ENCODE measurements at places on chromosomes 5 and 9.

DNA sequence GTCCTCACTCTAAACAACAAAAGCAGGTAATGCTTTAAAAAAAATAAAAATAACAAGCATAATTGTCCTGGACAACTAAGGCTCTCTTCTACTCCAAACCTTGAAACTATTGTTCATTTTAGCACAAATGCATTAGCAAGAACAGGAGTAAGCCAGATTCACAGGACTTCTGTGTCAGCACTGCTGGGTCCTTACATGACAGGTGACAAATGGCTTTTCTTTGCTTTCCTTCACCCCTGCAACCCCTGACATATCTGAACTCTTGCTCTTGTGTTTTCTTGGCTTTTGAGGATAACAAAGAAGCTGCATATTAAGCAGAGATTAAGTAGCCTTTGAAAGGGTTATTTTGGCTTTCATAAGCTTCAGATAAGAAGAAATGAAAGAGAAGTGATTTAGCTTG is 71.1 kb downstream of the ZNF474 start:
- DNase-seq: no peak

DNA sequence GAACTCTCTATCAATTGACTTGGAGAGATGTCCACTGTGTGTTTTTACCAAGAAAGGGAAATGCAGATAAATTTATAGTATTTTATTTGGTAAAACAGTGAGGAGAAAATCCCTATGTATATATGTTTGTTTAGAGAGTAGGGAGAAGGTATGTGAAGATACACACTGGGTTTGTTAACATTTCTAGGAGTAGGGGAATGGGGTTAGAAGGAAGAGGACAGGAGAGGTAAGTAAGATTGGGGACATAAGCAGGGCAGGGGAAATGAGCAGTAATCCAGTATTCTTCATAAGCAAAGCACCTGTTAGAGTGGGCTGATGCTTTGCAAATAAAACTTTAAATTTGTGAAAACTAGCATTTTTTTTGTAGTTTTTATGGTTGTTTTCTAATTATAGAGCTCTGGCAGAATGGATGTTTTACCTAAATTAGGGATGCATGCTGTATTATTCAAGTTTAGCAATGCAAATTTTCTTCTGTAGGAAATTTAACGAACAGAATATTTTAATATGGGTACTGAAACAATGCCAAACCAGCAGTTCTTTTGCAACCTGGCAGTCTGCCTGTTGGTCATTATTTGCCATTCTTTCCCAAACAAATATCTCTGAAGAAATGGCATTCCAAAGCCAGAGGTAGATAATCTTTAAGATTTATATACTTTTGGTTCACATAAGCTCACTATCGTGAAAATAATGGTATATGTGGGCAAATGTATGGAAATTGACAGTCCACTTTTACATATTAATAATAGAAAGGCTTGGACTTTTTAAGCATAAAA is 19.4 kb upstream of the DCP2 start:
- DNase-seq: no peak

GRCh38 chr5:60583616-60584015 is 116.3 kb downstream of the DEPDC1B start:
- no peak for DNase-seq

GRCh38 chr5:34771076-34771475 is 67.9 kb upstream of the TTC23L start:
- no peak for DNase-seq

DNA sequence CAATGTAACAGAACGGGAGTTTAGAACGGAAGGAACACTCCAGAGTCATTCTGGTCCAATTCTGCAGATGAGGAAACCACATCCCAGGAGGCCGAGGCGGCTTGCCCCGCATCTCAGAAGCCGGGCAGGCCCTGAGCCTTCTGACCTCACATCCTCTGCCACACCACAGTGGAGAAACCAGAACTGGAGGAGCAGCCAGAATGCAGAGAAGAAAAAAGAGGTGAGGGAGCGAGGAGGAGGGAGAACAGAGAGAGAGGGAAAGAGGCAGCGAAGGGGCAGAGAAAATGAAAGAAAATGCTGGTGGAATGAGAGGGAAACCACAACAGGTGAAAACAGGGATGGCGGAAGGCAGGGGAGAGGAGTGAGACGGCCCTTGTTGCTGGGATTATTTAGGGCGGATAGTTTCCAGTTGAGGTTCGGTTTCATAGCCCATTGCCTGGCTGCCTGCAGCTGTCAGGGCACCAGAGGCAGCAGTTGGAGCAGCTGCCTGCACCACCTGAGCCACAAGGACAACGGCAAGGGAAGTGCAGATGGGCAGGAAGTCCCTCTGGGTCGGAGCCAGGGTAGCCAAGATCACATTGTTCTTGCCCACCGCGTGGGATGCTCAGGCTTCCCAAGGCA is at the start of gene HMHB1:
Gene HMHB1 (plus strand): TSS at position 77 of the 621 bp plus-strand sequence.
- no peak for DNase-seq

- no peak for DNase-seq
These were observed 86.6 kb upstream of the ANKH start for GRCh38 chr5:14958188-14958587.

DNA sequence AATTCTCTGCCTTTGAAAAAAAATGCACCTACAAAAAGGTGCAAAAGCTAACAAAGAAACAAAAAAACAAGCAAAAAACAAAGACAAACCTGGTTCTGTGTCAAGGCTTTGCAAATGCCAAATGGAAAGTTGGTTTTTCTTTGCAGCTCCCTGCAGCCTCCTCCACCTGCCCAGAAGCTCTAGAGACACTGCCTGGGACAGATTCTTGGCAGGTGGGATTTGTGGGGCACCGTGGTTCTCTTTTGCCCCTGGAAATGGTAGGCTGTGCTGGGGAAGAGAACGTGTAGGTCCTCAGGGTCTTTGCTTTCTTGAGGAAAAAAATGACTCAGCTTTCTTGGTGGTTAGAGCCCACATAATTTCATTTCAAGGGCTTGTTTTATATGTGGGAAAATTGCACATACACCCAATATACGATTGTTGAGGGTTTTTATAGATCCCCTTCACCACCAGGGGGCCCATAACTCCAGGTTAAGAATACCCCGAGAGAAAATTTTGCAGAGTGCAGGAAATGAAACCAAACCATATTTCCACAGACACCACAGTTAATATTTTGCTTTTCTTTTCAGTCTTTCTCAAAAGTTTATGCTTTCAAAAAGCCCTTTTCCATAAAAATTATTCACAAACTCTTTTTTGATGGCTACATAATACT is 58.7 kb downstream of the NXNL2 start:
- peak; percentile 28 for DNase-seq

- DNase-seq: no peak
These were observed 226.2 kb upstream of the SMC2 start for GRCh38 chr9:103867886-103868285.

- DNase-seq: no peak
These were observed 7.9 kb downstream of the IRX4 start for GRCh38 chr5:1874771-1875220.

GRCh38 chr5:38650540-38650939 is 94.1 kb upstream of the LIFR start:
- DNase-seq: no peak

GRCh38 chr5:142426129-142427014 is 101.6 kb upstream of the SPRY4 start:
- DNase-seq: no peak

DNA sequence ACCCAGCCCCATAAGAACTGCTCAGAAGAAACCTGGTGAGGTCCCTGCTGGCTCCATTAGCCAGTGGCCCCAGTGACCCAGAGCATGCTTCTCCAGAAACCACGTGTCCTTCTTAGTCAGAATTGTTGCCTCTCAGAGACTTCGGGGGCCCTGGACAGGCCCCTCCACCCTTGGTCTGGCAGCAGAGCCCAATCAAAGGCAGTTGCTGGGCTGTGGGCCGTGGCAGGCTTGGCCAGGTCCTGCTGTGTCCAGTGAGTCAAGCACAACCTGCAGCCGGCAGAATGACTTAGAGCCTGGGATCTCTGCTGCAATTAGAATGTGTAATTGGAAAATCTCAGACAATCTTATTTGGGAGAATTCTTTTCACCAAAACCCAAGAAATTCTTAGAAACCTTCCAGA is 502.0 kb upstream of the KLF4 start:
- no peak for DNase-seq

DNA sequence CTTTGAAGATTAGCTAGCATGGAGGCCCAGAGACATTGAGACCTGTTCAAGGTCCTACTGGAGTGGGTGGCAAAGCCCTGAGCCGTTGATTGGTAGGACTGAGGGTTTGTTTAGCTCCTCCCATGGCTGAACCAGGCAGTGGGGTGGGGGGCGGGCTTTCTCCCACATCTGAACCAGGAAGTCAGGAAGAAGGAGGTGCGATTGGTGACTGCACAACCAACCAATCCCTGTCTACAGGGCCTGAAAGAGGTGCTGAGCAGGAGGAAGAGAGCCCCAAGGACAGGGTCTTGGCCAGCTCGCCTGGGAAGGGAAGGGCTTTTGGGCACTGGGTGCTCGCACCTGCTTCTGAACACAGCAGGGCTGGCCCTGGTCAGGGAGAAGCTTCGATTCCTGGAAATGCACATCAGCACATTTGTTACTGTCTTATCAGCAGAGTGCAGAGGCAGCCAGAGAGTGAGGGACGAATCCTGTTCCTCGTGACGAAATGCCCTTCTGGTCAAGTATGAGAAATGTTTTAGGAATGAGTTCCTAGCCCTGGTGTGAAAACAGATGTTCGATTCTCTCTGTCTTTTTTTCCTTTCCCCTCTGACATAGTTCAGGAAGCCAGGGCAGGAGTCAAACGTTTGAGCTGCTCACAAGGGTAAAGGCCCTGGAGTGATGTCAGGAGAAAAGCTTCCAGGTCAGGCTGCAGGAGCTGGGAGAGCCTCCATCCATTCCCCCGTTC is 294.8 kb upstream of the KLF4 start:
- DNase-seq: no peak

DNA sequence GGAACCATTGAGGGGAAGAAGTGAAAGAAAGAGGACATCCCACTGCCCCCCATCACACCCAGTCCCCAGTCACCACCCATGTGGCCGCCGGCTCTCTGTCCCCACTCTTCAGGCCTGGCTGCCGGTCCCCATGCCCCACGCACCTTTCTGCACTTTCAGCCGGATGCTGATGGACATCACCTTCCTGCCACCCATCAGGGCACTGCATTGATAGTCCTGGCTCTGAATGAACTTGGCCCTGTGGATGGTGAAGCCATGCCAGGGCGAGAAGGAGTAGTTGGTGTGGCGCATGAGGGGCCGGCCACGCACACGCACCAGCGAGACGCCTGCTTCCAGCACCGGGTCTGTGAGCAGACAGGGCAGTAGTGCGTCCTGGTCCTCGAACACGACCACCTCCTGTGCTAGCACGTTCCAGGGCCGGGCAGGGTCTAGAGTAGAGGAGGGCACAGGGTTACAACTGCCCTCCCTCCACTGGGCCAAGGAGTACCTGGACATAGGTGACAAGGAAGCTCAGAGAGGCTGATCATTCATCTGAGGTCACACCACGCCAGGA is 6.4 kb downstream of the CSF1R start:
- no peak for DNase-seq

DNA sequence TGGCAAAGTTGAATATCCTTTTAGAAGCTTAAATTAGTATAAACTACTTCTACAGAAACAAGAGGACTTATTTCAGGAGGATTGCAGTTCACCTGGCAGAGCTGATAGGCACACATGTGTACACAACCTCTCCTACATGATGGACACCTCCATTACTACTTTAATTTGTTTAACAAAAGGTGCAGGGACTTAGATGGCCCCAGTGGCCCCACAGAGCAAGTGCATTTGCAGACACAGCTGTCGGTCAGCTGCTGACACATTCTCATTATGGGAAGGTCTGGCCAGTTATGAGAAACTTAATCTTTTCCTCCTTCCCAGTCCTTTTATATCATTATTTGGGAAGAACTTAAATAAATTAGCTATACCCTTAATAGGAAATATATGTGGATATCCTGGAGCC is 28.3 kb downstream of the TDRD7 start:
- DNase-seq: no peak

- no peak for DNase-seq
These were observed 89.6 kb downstream of the SFXN1 start for GRCh38 chr5:175567954-175568353.

- DNase-seq: no peak
These were observed 357.9 kb upstream of the KIF2A start for GRCh38 chr5:61948151-61948550.

- DNase-seq: no peak
These were observed 136.4 kb upstream of the PPP1R26 start for GRCh38 chr9:135343136-135343535.

DNA sequence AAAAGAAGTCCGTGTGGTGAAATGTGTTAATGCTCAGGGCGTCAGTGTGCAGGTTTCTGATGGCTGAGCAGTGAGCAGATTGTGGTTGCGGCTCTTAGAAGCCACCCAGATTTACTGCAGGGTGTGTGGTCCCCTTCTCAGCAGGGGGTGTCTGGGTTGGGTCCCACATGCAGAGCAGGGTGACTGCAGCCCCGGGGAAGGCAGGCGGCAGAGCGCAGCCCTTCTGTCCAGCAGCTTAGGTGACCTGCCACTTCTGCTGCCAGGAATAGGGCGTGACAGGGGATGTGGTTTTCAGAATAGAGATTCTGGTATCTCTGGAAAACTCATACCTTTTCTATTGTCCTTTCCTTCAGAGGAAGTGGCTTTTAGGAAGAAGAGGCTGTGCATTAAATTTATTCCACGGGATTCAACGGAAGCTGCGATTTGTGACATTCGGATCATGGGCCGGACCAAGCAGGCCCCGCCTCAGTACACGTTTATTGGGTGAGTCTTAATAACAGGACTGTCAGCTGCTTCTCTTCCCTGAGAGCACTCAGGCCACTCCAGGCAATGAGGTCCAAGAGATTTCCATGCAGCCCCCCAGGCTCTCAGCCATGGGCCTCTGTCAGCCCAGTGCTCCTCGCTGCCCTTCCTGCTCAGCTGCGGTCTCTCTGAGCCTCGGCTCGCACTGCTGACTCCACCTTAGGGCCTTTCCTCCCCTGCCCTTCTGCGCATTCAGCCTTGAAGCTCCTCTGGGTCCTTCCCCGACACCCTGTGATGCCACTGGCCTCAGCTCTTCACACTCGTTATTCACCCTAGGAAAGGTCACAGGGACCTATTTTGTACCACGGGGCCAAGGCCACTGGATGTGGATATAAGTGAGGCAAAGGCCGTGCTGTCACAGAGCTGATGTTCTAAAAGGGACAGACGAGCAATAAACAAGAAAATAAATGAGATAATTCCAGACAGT is 65.4 kb downstream of the MVB12B start:
- DNase-seq: no peak

DNA sequence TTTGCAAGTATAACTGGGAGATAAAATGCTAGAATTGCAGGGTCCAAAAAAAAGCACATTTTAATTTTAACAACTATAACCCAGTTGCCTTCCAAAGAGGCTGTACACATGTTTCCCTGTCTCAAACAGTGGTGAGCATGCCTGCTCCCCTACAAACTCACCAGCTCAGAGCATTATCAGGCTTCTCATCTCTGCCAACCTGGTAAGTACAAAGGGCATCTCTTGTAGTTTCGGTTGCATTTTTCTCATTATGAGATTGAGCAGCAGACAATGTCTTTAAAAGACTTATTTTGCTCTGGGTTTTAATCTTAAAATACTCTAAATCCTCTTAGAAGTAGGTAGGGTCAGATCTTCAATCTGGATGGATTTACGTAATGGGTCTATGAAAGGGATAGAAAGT is 107.1 kb upstream of the MSX2 start:
- DNase-seq: no peak

- DNase-seq: no peak
These were observed 91.0 kb upstream of the ANKH start for GRCh38 chr5:14962604-14963003.
